Activated naive CD8-positive, alpha-beta T cell treated with anti-CD3 and anti-CD28 coated beads for 36 hours (primary cell): ENCODE measurements at places on chromosomes 12 and 14. TPM values are rescaled to one million over a fixed set of nuclear protein-coding genes. Genes with fewer than 3 reads are reported as not detected.

- DNase-seq = no peak
Measured at GRCh38 chr14:40053416-40053815, 621.2 kb upstream of the FBXO33 start.

- no peak for DNase-seq
Measured at GRCh38 chr12:98939350-98939749, 294.3 kb downstream of the APAF1 start.

DNA sequence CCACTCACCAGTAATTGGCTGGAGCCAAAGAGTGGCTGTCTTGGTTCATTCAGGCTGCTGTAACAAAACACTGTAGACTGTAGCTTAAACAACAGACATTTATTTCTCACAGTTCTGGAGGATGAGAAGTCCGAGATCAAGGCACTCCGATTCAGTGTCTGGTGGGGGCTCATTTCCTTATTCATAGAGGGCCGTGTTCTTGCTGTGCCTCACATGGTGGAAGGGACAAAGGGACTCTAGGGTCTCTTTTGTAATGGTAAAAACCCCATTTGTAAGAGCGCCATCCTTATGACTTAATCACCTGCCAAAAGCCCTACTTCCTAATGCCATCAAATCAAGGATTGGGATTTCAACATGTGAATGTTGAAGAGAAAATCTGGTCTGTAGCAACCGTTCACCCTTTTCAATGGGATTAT lies 34.7 kb upstream of the CDKN3 start:
- no peak for DNase-seq

DNA sequence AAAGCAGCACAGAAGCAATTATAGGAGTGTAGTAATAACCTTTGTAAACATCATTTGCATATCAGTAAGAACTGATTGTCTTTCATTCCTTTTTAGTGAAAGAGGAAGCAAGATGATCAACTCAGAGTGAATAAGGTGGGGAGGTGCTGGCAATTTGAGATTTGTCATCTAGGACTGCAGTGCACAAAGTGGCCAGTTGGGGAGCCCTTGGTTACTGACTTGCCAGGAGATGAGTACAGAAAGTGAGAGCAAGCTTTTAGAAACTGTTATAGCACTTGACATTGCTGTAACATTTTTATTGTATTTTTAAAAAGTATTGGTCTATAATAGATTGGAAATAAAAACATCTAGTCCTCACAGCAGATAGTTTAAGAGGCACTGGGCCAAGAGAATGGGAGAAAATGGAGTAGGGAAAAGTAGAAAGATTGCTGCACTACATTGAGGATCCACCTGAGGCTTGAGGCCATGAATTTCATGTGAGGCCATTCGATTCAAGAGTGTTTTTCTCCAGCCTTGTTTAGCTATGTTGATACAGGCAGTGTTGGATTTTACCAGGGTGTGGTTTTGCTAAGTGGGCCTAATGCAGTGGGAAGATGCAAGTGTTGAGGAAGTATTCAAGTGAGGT lies 98.2 kb downstream of the SNAPC1 start:
- peak; percentile 61 for DNase-seq

- DNase-seq = no peak
Measured at GRCh38 chr12:90280033-90280432, 571.4 kb upstream of the ATP2B1 start.

GRCh38 chr14:67409461-67409860 lies 2.5 kb downstream of the PLEK2 start:
- no peak for DNase-seq

CLEC1B gene
- total RNA-seq = not detected

SLC10A1 gene
- total RNA-seq = not detected
